ENCODE measurements at places on chromosomes 12 and 14. TPM values are rescaled to one million over a fixed set of nuclear protein-coding genes. Genes with fewer than 3 reads are reported as not detected.

SYT1 gene
- total RNA-seq, result 10.1 TPM

CARMIL3 gene
- total RNA-seq, result 0.17 TPM

BDKRB2 gene
- 80.9 TPM for total RNA-seq

TOGARAM1 gene
- total RNA-seq, result 14.8 TPM

PRIMA1 gene
- not detected for total RNA-seq

HVCN1 gene
- 4.7 TPM for total RNA-seq

SERPINA9 gene
- total RNA-seq, result not detected

RNF212B gene
- total RNA-seq, result not detected

C12orf54 gene
- not detected for total RNA-seq

GLIPR1L1 gene
- not detected for total RNA-seq

RAD9B gene
- 0.69 TPM for total RNA-seq

CSAD gene
- total RNA-seq, result 8.4 TPM

CCDC175 gene
- not detected for total RNA-seq

CCDC177 gene
- total RNA-seq, result 0.09 TPM

CGRRF1 gene
- 10.9 TPM for total RNA-seq

SERPINA12 gene
- not detected for total RNA-seq

PDE3A gene
- total RNA-seq, result 2.2 TPM

PTCSC3 gene
- not detected for total RNA-seq

INHBC gene
- total RNA-seq, result not detected

ZNF140 gene
- total RNA-seq, result 36.0 TPM

SPRYD4 gene
- 1.6 TPM for total RNA-seq

SLC4A8 gene
- total RNA-seq, result 7.6 TPM

FSCB gene
- not detected for total RNA-seq

PTPRB gene
- 0.09 TPM for total RNA-seq

KRT82 gene
- total RNA-seq, result not detected

Measured in bronchial smooth muscle cell (primary cell).